Skeletal muscle tissue (tissue), 5 donors: ENCODE measurements at places on chromosomes 5 and 9. TPM values are rescaled to one million over a fixed set of nuclear protein-coding genes. Genes with fewer than 3 reads are reported as not detected.

TPPP gene
- 3.7 TPM for total RNA-seq

ZNF462 gene
- total RNA-seq = 28.7 TPM

SPINK13 gene
- not detected for total RNA-seq

GDF9 gene
- total RNA-seq = 0.52 TPM

IL5 gene
- total RNA-seq = not detected

MYOT gene
- total RNA-seq = 54.8 TPM

HTR1A gene
- not detected for total RNA-seq

LCN6 gene
- total RNA-seq = not detected
